Keratinocyte (primary cell): ENCODE measurements at places on chromosomes 2 and 18. TPM values are rescaled to one million over a fixed set of nuclear protein-coding genes. Genes with fewer than 3 reads are reported as not detected.

The LOXL3 gene
- polyA plus RNA-seq: 0.21 to 0.57 TPM (median 0.26 TPM) in 3 replicates

The ATP9B gene
- 12.7 to 16.7 TPM (median 16.1 TPM) in 3 replicates for polyA plus RNA-seq

DNA sequence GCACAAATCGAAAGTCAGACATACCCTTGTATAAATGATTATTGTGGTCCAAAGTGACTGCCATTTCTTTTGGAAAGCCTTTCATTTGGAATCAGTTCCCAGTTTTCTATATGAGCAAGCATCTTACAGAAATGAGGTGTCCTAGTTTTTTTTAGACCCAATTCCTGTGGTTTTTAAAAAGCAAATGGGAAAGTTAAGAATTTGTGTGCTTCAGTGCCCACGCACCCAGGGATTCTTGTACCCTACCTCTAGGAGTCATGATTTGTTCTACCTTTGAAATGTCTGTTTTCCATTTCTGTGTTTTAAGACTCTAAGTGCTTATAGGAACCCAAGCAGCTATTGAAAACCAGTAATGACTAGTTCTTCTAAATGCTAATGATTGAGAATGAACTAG, 218.1 kb downstream of the CAMKMT start:
- no peak for DNase-seq

The LAMA3 gene
- 1,944 to 2,775 TPM (median 2,231 TPM) in 3 replicates for polyA plus RNA-seq
